ENCODE measurements at places on chromosomes 7 and 10.

DNA sequence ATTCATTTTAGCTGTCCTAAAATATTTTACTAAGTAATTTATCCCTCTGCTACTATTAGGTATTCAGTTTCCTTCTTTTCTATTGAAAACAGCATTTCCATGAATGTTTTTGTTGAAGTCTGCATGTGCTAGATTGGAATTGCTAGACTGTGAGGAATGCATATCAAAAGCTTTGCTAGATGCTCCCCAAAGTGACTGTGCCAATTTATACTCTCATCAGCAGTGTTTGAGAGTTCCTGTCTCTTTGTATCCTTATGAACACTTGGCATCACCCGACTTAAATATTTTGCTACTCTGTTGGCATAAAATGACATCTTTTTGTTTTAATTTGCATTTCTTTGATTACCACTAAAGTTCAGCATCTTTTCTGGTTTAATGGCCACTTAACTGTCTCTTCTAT is 45.0 kb upstream of the PRR15 start:
- no peaks in the 10 kb centered on the region for H3K27me3 ChIP-seq
- H3K4me3 ChIP-seq: no peak overlapping the region
- no peak overlapping the region for H3K27ac ChIP-seq
- no peaks in the 10 kb centered on the region for H3K4me1 ChIP-seq
- H3K36me3 ChIP-seq: peaks cover 8% of the 10 kb centered on the region
- DNase-seq: no peak

GRCh38 chr7:108503112-108504026 is 22.6 kb downstream of the PNPLA8 start:
- H3K4me1 ChIP-seq: no peaks in the 10 kb centered on the region
- no peaks in the 10 kb centered on the region for H3K27me3 ChIP-seq
- H3K4me3 ChIP-seq: no peak overlapping the region
- DNase-seq: no peak
- no peak overlapping the region for H3K27ac ChIP-seq
- H3K36me3 ChIP-seq: peaks cover 4% of the 10 kb centered on the region

- DNase-seq: no peak
- no peak overlapping the region for H3K27ac ChIP-seq
- H3K27me3 ChIP-seq: no peaks in the 10 kb centered on the region
- H3K4me1 ChIP-seq: no peaks in the 10 kb centered on the region
- no peak overlapping the region for H3K4me3 ChIP-seq
- H3K36me3 ChIP-seq: peaks cover 5% of the 10 kb centered on the region
Observed at GRCh38 chr7:22996470-22996869, 17.5 kb downstream of the HYCC1 start.

GRCh38 chr7:105656922-105657521 is 75.7 kb upstream of the EFCAB10 start:
- peaks cover 11% of the 10 kb centered on the region for H3K4me1 ChIP-seq
- no peaks in the 10 kb centered on the region for H3K27me3 ChIP-seq
- DNase-seq: peak; percentile 59
- peaks cover 11% of the 10 kb centered on the region for H3K36me3 ChIP-seq
- no peak overlapping the region for H3K27ac ChIP-seq
- H3K4me3 ChIP-seq: no peak overlapping the region

DNA sequence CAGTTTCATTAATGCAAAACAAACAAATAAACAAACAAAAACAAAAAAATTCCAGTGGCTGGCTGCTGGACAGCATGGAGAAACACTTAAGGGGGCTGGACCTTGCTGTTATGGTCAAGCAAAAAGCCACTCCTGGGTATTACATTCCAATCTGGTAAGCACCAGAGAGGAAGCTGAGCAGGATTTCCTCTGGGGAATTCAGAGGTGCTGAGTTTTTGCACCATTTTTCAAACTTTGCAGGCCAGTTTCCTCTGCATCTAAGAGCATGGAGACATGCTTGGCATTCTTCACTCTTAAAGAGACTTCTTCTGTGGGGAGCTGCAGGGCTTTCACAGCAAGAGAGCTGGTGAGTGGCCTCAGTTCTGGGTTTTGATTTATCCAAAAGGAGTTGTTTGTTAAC is 84.5 kb downstream of the FZD1 start:
- H3K4me3 ChIP-seq: no peak overlapping the region
- no peaks in the 10 kb centered on the region for H3K36me3 ChIP-seq
- H3K27me3 ChIP-seq: peaks cover 3% of the 10 kb centered on the region
- peaks cover 9% of the 10 kb centered on the region for H3K4me1 ChIP-seq
- no peak for DNase-seq

GRCh38 chr7:127993987-127994386 is 37.2 kb downstream of the LRRC4 start:
- H3K27ac ChIP-seq: no peak overlapping the region
- no peaks in the 10 kb centered on the region for H3K27me3 ChIP-seq
- H3K4me1 ChIP-seq: peaks cover 27% of the 10 kb centered on the region

DNA sequence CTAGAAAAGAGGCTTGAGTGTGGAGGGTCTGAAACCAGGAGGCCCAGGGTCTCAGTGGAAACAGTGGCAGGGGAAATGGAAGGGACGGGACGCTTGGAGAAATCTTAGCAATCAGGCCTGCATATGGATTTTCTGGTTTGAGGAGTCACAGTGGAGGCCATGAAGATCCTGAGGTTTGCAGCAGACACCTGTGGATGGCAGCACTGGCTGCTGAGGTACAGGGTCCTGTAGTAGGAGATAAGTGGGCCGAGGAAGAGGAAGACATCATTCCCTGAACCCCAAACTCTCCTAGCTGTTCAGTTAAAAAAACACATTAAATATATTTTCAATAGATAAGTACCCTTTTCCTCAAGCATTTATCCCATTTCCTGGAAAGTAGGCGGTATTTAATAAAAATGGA is 208.8 kb upstream of the IGFBP3 start:
- H3K4me1 ChIP-seq: peaks cover 5% of the 10 kb centered on the region
- no peaks in the 10 kb centered on the region for H3K36me3 ChIP-seq
- H3K27me3 ChIP-seq: no peaks in the 10 kb centered on the region
- no peak overlapping the region for H3K4me3 ChIP-seq
- no peak overlapping the region for H3K27ac ChIP-seq
- DNase-seq: no peak

DNA sequence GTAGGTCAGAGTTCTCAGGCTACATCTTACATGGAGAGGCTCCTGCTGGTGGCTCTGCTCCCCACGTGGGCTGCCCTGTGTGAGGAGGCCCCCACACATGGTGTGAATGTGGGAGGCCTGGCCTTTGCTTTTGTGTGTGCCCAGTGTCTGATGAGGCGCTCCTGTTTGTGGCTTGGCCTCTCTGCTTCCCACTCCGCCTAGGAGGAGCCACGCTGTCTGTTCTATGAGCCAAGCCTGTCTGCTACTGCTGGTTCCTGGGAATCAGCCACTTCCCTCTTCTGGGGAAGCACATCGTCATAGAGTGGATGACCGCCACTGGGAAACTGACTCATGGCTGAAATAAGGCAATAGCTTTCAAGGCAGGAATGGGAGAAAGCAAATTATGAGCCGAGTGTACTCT is 87.1 kb downstream of the CYP26A1 start:
- H3K27ac ChIP-seq: no peak overlapping the region
- H3K36me3 ChIP-seq: no peaks in the 10 kb centered on the region
- peaks cover 4% of the 10 kb centered on the region for H3K4me1 ChIP-seq
- H3K27me3 ChIP-seq: no peaks in the 10 kb centered on the region

GRCh38 chr7:154287356-154287755 is 235.2 kb downstream of the DPP6 start:
- no peak overlapping the region for H3K4me3 ChIP-seq
- no peaks in the 10 kb centered on the region for H3K4me1 ChIP-seq
- H3K27me3 ChIP-seq: peaks cover 7% of the 10 kb centered on the region
- H3K36me3 ChIP-seq: no peaks in the 10 kb centered on the region

DNA sequence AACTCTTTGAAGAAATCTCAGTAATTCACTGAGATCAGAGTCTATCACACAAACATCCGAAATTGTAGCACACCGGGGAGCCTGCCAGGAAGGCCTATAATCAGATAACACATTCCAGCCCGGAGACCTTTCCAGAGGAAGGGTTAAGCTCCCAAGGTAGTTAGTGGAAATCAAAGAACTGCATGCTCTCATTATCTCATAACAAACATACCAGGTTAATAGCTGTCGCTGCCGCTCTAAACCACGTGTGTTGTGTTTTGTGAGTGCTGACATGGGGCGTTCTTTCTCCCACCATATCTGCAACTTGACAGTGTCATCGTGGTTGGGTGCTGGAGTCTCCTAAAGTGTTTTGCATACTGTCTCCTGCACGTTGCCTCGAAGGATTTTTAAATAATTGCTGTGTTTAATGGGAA is 120.7 kb upstream of the CARD11 start:
- H3K27me3 ChIP-seq: no peaks in the 10 kb centered on the region
- no peak for DNase-seq
- no peak overlapping the region for H3K4me3 ChIP-seq

DNA sequence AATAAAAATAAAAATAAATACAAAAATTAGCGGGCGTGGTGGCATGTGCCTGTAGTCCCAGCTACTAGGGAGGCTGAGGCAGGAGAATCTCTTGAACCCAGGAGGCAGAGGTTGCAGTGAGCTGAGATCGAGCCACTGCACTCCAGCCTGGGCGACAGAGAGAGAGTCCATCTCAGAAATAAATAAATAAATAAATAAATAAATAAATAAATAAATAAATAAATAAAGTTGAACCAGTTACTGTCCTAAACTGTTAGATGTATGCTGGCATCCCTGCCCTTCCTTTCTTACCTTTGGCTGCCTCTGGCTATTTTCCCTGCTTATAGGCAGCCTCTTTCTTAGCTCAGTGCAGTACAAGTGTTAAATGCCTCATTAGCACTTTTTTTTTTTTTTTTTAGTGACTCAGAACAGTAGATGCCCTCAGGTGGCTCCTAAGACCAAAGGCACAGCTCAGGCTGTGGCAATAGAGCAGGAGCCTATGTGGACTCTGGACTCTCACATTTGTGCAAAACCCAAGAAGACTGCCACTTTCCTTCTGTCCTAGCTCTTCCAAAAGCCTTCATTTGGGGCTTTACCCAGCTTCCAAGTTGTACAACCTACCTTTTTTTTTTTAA is 30.6 kb upstream of the CABCOCO1 start:
- H3K4me1 ChIP-seq: peaks cover 23% of the 10 kb centered on the region
- peaks cover 3% of the 10 kb centered on the region for H3K27me3 ChIP-seq
- no peak for DNase-seq
- H3K4me3 ChIP-seq: no peak overlapping the region
- H3K36me3 ChIP-seq: no peaks in the 10 kb centered on the region
- no peak overlapping the region for H3K27ac ChIP-seq

GRCh38 chr10:44422570-44423101 is 37.7 kb upstream of the CXCL12 start:
- no peaks in the 10 kb centered on the region for H3K36me3 ChIP-seq
- H3K4me3 ChIP-seq: no peak overlapping the region
- H3K4me1 ChIP-seq: no peaks in the 10 kb centered on the region

DNA sequence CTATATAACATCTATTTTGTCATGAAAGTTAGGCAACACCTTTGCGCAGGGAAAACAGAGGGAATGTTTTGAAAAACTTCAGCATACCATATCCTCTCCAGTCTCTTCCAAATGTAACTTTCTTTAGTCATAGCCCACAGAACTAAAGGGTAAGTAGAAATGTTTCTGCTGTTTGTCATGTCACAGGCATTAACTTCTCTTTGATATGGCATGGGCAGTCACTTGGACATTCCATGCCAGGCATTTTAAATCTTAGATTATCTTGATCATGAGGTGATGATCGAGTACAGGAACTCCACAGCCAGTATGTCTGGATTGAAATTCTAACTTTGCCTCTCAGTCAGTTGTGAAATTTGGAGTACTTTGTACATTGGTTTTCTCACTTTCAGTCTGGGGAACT is 27.5 kb upstream of the ETV1 start:
- H3K27ac ChIP-seq: no peak overlapping the region
- DNase-seq: no peak
- no peaks in the 10 kb centered on the region for H3K36me3 ChIP-seq

DNA sequence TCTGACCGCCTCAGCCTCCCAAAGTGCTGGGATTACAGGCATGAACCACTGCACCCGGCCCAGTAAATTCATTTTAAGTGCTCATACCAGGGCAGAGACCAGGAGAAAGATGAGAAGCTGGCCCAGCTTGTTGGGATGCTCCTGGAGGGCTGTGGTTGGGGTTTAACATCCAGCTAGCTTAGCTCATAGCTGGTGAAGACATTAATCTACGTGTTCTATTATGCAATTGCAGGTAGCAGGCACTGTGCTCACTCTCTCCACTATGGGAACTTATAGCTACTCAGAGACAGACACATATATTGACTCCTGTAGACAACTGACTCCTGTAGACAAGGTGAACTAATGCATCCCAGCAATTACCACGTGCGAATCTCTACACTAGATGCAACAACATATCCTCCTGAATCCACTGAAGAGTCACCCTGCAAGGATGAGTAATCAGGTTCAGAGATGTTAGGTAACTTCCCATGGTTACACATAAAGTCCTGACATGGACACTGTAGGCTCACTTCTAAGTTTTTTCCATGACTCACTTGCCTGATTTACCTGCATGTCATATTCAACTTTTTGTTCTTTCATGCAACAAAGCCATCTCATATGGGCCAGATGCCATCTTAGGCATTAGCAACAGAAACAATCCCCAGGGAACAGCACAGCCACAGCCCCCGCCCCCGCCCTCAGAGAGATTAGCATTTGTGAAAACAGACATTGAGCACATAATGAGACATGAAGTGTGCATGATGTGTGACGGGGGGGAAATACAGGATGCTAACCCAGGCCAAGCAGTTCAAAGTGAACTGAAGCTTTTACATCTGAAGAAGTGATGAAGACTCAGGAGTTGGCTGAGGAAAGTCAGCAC is 37.2 kb downstream of the ERLIN1 start:
- DNase-seq: no peak
- H3K4me1 ChIP-seq: no peaks in the 10 kb centered on the region
- peak overlapping the region; percentile 7 for H3K27ac ChIP-seq
- no peaks in the 10 kb centered on the region for H3K27me3 ChIP-seq
- H3K4me3 ChIP-seq: no peak overlapping the region
- H3K36me3 ChIP-seq: peaks cover 6% of the 10 kb centered on the region
